ENCODE measurements at places on chromosomes 5 and 9. TPM values are rescaled to one million over a fixed set of nuclear protein-coding genes. Genes with fewer than 3 reads are reported as not detected.

The C5orf52 gene
- total RNA-seq = not detected

The AFAP1L1 gene
- 11.8 TPM for total RNA-seq

The SLC6A7 gene
- total RNA-seq = not detected

The CLIC3 gene
- total RNA-seq = 4.0 TPM

The SMIM3 gene
- total RNA-seq = 35.8 TPM

The GCNT4 gene
- total RNA-seq = 0.34 TPM

The PLPPR1 gene
- not detected for total RNA-seq

The DYNC2I2 gene
- total RNA-seq = 112 TPM

The SPINK6 gene
- not detected for total RNA-seq

The LIX1 gene
- total RNA-seq = not detected
